ENCODE measurements at places on chromosomes 7 and 10. TPM values are rescaled to one million over a fixed set of nuclear protein-coding genes. Genes with fewer than 3 reads are reported as not detected.

GRCh38 chr10:4771554-4772201 lies 54.3 kb upstream of the AKR1E2 start:
- H3K27me3 ChIP-seq: no peaks in the 10 kb centered on the region
- H3K36me3 ChIP-seq: no peaks in the 10 kb centered on the region
- no peak for DNase-seq
- no peak overlapping the region for H3K4me3 ChIP-seq
- H3K27ac ChIP-seq: no peak overlapping the region

DNA sequence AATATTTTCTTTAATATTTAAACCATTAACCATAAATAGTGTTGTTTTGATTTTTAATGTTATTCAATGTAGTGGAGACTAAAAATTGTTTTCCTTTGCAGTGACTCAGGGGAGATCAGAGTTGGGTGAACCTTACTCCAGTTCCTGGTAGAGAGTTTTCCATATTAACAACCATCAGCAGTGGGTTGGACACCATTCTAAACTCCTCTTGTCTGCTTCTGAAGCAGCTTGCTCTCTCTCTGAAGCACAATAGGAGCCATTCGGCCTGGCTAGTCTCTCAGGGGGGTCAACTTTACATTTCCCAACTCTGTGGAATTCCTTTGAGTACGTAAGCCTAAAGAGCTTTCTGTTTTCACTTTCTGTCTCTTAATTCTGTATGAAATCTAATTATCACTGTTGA lies 9.4 kb upstream of the NRG3 start:
- no peak overlapping the region for H3K4me3 ChIP-seq
- no peak overlapping the region for H3K27ac ChIP-seq
- no peaks in the 10 kb centered on the region for H3K4me1 ChIP-seq
- H3K36me3 ChIP-seq: no peaks in the 10 kb centered on the region

RTKN2 gene
- 11.0 TPM for total RNA-seq

DNA sequence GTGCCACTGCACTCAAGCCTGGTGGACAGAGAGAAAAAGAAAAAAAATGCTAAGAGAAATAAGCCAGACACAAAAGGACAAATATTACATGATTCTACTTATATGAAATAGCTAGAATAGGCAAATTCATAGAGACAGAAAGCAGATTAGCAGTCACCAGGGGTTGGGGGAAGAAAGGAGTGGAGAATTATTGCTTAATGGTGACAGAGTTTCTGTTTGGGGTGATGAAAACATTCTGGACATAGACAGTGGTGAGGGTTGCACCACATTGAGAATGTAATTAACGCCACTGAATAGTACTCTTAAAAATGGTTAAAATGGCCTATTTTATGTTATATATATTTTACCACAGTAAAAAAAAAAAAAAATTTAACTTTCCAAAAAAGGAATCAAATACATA lies 6.4 kb upstream of the NT5C2 start:
- H3K27me3 ChIP-seq: no peaks in the 10 kb centered on the region
- H3K36me3 ChIP-seq: no peaks in the 10 kb centered on the region

TMEM229A gene
- not detected for total RNA-seq

ADCY1 gene
- total RNA-seq: not detected

TMEM248 gene
- total RNA-seq: 95.9 TPM

DNA sequence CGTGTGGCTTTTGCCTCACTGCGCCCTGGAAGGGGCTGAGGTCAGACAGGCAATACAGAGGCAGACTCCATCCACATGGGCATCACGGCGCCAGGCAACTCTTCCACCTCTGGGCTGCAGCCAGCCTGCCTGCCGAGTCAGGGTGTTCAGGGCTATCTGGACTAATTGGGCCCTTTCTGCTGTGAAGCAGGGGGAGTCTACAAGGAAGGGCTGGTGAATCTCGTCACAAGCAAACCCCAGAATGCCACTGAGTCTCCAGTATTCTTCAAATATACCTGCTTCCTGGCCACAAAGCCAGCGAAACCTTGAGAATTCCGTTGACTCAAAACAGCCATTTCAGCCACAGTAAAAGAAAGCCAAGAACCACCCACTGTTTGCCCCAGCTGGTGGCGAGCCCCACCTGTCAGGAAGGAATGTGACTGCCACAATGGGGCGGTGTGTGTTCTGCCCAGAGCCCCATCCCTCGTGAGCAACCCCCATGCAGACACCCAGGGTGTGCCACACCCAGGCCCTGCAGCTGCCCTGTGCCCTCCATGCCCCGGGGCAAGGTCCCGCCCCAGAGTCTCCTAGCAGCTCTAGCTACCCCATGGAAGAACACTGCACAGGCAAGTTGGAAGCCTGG lies 117.3 kb downstream of the FAM53B start:
- peaks cover 16% of the 10 kb centered on the region for H3K36me3 ChIP-seq
- peak overlapping the region; percentile 49 for H3K27ac ChIP-seq
- peaks cover 68% of the 10 kb centered on the region for H3K4me1 ChIP-seq
- DNase-seq: peak; percentile 57

ZNF727 gene
- 0.20 TPM for total RNA-seq

GATA3 gene
- 61.9 TPM for total RNA-seq

KMT2E gene
- 213 TPM for total RNA-seq

DNA sequence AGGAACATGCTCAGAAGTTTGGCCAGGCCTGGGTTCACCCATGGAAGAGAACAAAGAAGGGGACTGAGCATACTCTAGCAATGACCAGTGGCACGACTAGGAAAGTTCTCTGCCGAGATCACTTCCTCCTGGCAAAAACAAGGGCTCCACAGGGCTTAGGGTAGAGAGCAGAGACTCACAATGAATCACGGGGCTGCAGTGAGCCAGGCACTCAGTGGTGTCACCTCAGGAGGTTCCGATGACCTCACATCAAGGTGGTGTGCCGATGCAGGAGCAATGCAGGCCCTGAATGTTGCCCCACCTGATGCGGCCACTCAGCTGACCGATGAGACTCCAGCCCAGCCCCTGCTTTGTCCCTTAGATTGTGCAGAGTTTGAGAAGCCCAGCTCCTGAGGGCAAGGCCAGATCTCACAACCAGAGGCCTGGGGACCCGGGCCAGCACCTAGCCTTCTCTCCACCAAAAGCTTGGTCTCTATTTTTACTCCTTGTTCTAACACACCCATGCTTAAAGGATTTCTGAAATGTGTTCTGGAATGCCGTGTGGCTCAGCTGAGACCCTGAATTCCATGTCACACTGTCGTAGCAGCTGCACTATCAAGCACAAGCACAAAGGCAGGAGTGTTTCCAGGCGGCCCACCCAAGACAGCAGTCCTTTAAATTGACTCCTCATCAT lies 60.9 kb downstream of the COBL start:
- no peak overlapping the region for H3K4me3 ChIP-seq
- H3K4me1 ChIP-seq: no peaks in the 10 kb centered on the region
- no peak overlapping the region for H3K27ac ChIP-seq
- no peak for DNase-seq
- no peaks in the 10 kb centered on the region for H3K27me3 ChIP-seq

STMP1 gene
- 29.7 TPM for total RNA-seq

DNA sequence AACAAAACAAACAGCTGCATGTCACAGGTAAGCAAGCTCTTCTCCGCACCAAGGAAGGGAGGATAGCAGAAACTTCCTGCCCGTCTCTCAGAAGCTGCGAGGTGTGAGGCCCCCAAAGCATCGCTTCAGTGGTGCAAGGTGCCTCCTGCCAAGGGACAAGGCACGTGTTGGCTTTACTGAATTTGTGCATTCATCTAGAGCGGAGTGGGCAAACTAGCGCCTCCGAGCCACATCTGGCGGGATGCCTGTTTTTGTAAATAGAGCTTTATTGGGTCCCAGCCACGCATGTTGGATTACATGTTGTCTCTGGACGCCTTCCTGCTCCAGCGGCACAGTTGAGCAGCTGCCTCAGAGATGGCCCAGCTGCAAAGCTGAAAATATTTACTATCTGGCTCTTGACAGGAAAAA lies 27.7 kb downstream of the PHYH start:
- peaks cover 8% of the 10 kb centered on the region for H3K4me1 ChIP-seq
- no peak overlapping the region for H3K4me3 ChIP-seq
- H3K27me3 ChIP-seq: no peaks in the 10 kb centered on the region
- H3K27ac ChIP-seq: no peak overlapping the region
- H3K36me3 ChIP-seq: no peaks in the 10 kb centered on the region

Data from CD4-positive, alpha-beta memory T cell (primary cell).